ENCODE measurements at places on chromosomes 5 and 9.

GRCh38 chr9:134518004-134518606 is 123.5 kb upstream of the COL5A1 start:
- no peak for DNase-seq

DNA sequence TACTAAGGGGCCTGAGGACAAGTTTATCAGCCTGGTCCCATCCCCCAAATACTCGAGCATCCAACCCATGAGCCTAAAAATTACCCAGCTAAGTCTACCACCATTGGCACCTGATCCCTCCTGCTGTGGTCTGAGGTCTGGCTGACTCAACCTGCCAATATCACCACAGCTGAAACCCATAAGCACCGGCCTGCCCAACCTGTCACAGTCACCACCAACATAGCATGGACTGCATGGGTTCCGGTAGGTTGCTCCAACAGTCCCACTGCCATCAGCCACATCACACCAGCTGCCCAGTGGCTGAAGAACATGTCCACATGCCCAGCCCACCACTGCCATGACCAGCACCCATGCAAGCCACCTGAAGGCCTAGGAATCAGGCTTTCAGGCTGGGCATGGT is 495.0 kb downstream of the PRELID2 start:
- no peak for DNase-seq

DNA sequence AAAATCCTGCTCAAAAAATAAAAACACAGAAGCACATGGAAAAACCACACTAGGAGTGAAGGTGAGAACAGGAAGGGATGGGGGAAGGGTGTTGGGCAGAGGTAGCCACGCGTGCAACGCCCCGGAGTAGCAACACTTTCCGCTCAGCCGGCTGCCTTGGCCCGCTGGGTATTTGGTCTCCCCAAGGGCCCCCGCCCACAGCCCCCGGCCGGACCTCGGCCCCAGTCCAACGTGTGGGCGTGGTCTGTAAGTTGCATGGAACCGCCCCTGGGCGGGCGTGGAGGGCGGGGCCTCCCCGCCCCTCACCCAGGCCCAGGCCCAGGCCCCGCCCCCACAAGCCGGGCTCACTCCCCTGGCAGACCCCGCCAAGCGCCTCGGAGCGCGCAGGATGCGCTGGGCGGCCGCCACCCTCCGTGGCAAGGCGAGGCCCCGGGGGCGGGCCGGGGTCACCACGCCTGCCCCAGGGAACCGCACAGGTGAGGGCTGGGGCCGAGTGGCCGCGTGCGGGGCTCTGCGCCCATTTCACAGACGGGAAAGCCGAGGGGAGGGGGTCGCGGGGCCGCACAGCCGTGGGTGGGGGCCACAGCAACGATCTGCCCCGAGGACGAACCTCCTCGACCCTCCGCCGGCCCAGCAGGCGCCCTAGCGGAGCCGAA is at the start of gene SUSD3:
TSS of gene SUSD3 (plus strand) at position 347 of the 656 bp plus-strand sequence. CDS start at position 389, 42 bp downstream.
- no peak for DNase-seq

GRCh38 chr9:81969971-81970370 is 18.6 kb upstream of the SPATA31D1 start:
- no peak for DNase-seq

- DNase-seq: no peak
These were observed 11.8 kb downstream of the LMX1B start for GRCh38 chr9:126625329-126626126.

GRCh38 chr5:72956324-72957140 is 691 bp downstream of the FCHO2 start:
- DNase-seq: peak; percentile 39

GRCh38 chr5:42807722-42808447 is 3.8 kb downstream of the SELENOP start:
- no peak for DNase-seq

- DNase-seq: no peak
These were observed 318.5 kb upstream of the CHD1 start for GRCh38 chr5:99247346-99247745.

DNA sequence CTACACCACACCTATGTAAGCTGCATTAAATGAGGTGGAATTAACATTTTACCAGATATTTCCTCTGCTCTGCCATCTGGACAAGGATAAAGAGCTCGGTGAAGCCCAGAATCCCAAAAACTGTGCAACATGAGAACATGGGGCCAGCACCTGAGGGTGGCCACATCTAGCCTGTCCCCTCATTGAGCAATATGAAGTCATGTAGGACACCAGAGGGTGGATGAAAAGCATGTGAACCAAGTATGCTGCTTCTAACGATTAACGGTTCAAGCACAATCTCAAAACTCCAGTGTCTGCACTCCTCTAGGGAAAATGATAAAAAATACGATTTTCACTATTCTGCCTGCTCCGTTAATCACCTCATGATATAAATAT is 545.8 kb downstream of the EBF1 start:
- no peak for DNase-seq

DNA sequence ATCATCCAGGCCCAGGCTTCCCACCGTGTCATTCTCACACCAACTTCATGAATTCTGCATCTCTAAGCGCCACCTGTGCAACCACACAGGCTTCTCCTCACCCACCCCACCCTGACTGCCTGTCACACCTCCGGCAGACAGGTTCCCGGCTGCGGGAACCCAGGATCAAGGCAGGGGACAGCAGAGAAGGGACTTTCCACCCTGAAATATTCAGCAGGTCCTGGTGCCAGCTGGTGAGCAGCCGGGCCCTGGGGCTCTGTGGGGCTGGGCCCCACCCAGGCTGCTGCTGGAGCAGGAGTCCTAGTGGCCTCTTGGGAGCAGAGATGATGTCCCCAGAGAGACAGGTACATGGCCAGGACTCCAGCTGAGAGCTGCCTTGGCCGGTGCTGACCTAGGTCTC is 12.7 kb downstream of the ANXA6 start:
- DNase-seq: no peak

DNA sequence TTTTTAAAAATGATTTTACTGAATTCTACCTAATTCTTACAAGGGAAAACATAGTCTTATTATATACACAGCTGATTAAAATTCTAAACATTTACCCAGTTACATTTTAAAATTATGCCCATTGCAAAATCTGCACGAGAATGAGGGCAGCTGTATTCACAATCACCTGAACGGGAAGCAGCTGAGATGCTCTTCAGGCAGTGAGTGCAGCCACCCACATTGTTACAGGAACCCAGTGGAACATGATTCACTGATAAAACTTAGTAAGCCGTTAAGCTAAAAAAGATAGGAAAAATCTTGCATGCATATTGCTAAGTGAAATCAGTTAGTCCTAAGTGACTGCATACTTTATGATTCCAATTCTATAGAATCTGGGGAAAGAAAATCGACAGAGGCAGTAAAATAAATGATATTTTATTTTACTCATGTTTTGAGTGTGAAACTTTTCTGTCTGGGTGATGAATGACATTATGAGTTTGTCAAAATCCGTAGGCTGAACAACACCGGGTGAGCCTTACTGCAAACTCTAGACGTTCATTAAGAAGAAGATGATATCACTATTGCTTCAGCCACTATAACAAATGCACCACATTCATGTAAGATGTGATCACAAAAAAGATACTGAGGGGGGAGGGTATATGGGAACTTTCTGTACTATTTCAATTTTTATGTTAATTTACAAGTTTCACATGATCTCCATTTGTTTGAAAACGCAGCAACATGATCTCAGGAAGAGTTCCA is 39.1 kb upstream of the FLT4 start:
- DNase-seq: no peak

- no peak for DNase-seq
These were observed 612 bp upstream of the ATG10 start for GRCh38 chr5:81971111-81971711.

DNA sequence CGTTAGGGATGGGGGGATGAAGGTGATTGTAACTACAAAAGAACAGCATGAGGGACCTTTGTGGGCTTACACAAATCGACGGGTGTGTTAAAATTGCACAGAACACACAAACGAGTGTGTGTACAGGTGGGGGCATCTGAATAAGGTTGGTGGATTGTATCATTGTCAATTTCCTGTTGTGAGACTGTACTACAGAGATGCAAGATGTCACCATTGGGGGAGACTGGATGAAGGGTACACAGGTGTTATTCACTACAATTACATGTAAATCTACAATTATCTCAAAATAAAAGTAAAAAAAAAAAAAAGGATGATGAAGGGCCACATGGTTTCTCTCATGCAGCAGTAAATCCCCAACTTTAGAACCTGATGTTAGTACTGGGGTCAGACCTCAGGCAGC is 31.4 kb upstream of the PHYKPL start:
- DNase-seq: no peak

DNA sequence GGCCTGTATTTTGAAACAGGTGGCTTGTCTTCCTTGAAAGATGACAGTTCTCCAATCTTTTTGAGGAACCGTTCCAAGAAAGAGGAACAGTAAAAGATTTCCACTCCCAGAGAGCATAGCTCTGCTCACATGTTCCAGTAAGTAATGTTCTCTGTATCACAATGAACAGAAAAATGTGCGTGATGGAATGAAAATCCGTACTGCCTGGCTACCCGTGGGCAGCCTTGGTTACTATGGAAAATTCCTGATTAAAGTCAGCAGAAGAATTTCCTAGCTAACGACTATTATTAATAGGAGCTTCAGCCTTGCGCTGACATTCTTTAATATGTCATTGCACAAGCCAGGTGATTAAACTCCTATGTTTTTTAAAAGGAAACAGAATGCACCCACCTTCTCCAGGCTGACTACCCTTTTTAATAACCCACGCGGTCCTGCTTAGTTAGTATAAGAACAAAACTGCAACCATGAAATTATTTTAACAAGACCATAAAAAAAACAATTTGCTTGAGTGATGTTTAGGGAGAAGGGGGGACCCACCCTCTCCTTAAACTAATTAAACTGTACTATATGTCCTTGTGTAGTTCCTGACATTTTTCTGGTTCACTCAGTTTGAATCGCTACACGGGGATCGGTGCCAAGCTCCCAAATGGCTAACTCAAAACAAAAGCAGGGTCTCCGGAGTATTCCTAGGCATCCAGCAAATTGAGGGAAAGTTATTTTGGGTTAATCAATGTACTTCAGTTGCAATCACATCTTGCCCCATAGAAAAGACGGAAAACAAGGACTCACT is 54.8 kb upstream of the CPEB4 start:
- DNase-seq: no peak

- no peak for DNase-seq
These were observed 59.3 kb downstream of the PSD2 start for GRCh38 chr5:139854953-139855352.

DNA sequence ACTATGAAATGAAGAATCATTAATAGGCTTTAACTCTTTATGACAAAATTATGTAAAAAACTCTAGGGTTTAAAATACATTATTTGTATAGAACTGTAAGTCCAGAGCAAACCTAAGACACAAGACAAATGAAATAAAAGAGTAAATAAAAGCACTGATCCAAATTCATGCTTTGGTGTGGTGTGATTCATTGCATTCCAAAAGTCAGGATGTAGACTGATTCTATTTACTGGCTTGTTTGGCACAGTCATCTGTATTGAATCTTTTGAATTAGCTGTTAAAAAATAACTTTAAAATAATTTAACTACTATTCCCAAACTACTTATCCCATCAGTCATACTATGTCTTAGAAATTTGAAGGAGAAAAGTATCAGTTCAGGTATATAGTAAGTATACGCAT is 31.1 kb downstream of the IL4 start:
- no peak for DNase-seq

- no peak for DNase-seq
These were observed 58.2 kb downstream of the RICTOR start for GRCh38 chr5:39015743-39016586.

- DNase-seq: no peak
These were observed 609.6 kb downstream of the TAF11L14 start for GRCh38 chr5:18243846-18244245.

DNA sequence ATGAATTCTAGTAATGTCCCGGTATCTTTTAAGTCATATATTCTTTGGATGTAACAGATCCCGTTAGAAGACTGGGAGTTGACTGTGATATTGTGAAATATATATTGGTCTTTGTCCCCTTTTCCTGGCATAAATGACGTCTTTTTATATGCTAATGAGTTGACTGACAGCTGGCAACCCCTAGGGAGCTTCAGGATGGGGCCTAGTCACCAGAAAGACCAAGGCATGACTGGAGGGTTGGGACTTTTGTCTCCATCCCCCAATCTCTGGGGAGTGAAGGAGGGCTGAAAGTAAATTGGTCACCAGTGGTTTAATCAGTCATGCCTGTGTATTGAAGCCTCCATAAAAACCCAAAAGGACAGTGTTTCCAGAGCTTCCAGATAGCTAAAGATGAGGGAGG is 241.6 kb downstream of the PJA2 start:
- DNase-seq: no peak

- DNase-seq: no peak
These were observed 126.8 kb downstream of the EHMT1 start for GRCh38 chr9:137745541-137745991.

- DNase-seq: no peak
These were observed 191.0 kb downstream of the ESM1 start for GRCh38 chr5:54794135-54794975.

DNA sequence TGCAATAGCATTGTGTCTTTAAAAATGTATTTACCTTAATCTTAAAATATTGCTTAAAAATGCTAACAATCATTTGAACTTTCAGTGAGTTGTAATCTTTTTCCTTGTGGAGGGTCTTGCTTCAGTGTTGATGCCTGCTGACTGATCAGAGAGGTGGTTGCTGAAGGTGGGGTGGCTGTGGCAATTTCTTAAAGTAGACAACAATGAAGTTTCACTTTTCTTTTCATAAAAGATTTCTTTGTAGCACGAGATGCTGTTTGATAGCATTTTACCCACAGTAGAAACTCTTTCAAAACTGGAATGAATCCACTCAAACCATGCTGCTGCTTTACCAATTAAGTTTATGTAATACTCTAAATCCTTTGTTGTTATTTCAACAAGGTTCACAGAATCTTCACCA is 50.8 kb downstream of the NR3C1 start:
- no peak for DNase-seq

DNA sequence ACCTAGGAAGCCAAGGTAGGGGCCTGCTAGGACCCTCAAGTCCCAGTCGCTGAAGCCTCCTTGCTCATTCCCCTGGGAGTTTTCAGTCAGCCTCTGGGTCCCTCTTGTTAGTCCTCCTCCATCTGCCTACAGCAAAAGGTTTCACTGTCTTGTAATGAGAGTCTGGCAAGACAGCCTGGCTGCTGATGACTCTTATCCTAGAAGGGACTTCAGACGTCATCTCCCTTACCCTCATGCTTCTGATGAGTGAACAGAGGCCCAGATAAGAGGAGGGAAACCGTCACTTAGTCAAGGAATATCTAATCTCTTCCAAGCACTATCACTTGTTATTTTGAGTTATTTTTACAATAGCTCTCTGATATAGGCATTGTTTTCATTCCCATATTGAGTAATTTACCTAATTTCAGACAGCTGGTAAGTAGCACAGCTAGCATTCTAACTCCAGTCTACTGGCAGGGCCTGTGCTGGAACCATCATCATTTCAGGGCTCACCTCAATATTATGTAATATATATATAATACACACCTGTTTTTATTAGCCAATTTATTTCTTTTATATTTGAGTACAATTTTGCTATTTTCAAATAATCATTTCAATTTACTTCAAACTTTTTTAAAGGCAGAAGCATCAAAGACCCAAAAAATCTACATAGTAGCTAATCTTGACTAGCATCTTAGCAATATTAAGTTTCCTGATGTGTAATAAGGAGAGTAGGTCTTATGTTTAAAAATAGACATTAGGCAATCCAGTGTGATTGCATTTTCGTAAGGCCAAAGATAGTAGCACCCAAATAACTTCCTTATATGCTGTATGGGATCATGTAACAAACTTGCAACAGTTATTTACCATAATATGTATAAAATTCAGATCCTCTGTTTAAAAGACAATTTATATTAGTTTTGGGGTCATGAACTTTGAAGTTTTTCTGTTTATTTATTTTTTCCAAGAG is 7.9 kb downstream of the CMYA5 start:
- DNase-seq: no peak

- DNase-seq: no peak
These were observed 76.2 kb upstream of the SPIN1 start for GRCh38 chr9:88312045-88312444.

GRCh38 chr5:160036884-160037283 is 27.9 kb downstream of the TTC1 start:
- DNase-seq: no peak

Data from KG1 (cell line).